ENCODE measurements at places on chromosomes 5 and 9. TPM values are rescaled to one million over a fixed set of nuclear protein-coding genes. Genes with fewer than 3 reads are reported as not detected.

The AQP7 gene
- total RNA-seq: 14.1 TPM

The KDM4C gene
- total RNA-seq: 47.7 TPM

The NUTM2F gene
- not detected for total RNA-seq

The WDR38 gene
- not detected for total RNA-seq

The PCDHGA7 gene
- 7.6 TPM for total RNA-seq

The ECM2 gene
- total RNA-seq: 54.6 TPM

The ZNG1C gene
- total RNA-seq: 12.2 TPM

The COL15A1 gene
- 55.3 TPM for total RNA-seq

The C1QTNF2 gene
- 1.6 TPM for total RNA-seq

The PRDM9 gene
- not detected for total RNA-seq

The C1QTNF3 gene
- total RNA-seq: 8.6 TPM
